ENCODE measurements at places on chromosomes 4 and X.

DNA sequence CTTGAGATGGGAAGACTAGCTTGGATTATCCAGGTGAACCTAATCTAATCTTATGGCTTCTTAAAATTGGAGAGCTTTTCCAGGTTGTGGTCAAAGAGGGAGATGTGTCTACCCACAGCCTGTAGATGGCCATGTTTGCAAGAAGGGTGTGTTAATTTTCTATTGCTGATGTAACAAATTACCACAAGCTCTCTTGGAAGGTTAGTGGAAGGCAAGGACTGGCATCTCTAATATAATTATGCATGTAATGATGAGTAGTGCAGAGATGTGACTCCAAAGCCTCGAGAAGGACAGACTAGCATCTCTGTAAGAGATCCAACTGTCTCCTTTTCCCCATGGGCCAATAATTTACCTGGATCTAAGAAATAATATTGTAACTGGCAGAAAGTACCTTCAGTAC lies 3.2 kb upstream of the ADH1B start:
- DNase-seq: no peak

DNA sequence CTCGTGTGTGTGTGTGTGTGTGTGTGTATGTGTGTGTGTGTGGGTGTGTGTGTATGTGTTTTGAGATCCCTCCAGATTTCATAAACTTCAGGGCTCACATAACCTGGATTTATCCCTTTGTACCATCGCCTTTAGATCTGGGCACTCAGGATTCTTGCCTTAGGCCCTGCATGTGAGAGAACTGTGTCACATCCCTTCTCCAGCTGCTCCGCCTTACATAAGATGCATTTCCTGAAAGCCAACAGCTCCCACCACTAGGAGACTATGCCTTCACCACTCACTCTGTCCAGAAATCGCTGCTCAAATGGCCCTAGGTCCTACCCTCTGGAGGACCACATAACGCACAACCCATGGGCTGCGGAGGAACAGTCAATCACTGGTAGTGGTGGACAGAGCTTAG lies 348.8 kb downstream of the CCSER1 start:
- DNase-seq: no peak

GRCh38 chrX:124605511-124605910 lies 259.1 kb downstream of the SH2D1A start:
- no peak for DNase-seq

DNA sequence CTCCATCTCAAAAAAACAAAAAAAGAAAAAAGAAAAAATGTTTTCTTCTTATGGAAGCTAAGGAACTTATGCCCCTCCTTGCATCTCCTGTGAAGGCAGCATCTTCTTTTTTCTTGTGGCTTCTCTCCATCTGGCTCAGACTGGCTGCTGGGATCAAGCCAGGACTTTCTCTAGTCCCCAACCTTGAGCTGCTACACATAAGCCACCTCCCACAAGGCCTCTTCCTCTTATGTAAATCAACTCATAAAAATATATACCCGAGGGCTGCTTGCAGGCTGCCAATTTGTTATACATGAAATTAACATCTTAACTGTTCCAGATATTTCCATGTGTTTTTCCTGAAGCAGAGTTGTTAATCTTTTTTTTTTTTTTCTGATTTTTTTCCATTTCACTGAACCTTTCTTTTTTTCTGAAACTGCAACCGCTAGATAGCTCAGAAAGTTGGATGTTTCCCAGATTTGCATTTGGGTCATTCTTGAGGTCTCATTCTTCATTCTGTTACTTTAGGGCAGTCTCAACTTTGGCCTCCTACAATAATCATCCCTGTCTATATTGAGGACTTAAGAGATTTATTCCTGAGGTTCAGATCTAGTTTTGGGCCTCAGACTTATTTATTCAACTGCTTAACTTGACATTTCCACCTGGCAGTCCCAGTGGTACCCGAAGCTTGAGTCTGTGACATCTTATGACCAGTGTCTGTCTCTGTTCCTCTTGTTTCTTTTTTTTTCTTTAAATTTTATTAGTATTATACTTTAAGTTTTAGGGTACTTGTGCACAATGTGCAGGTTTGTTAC lies 10.3 kb downstream of the SNX25 start:
- no peak for DNase-seq

- DNase-seq: no peak
These were observed 66.9 kb downstream of the NCAPG start for GRCh38 chr4:17877661-17878060.

- DNase-seq: no peak
These were observed 118.3 kb upstream of the GABRA2 start for GRCh38 chr4:46508216-46508615.

GRCh38 chrX:153441981-153442380 lies 3.9 kb downstream of the TREX2 start:
- no peak for DNase-seq

- DNase-seq: no peak
These were observed 8.6 kb upstream of the UBQLN2 start for GRCh38 chrX:56554870-56555269.

DNA sequence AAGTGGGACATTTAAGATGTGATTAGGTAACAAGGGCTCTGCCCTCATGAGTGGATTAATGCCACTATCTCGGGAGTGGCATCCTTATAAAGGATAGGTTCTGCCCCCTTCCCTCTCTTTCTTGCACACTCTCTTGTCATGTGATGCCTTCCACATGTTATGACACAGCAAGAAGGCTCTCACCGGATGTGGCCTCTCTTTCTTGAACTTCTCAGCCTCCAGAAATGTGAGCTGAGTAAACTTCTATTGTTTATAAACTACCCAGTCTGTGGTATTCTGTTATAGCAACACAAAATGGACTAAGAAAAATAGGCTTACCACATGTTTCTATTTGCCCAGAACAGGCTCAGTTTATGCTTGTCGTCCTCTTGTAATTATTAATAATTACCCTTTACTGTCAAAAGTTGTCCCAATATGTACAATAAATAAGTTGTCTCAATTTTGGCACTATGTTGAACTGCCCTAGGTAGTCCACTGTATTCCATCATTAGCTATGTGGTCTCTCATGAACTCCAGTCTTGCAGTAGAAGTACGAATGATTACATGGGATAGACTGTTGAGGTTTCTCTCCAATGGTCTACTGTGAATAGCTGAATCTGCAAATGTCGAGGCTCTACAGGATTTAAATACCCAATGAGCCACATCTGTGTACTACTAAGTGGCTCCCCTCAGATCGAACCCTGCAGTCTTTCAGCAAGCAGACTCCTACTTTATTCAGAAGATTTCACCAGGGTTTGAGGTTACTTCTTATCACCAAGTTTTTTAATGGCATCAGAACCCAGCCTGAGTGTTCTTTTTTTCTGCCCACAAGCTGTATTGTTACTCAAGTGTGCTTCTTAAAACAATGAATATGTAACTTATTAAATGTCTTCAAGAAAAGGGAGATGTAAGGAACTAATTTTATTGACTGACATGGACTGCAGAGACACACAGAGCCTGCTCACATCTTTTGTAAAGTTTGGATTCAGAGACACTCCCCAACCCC lies 102.0 kb upstream of the LEF1 start:
- DNase-seq: no peak

GRCh38 chr4:32475710-32476109 lies 1755.5 kb downstream of the PCDH7 start:
- DNase-seq: no peak

DNA sequence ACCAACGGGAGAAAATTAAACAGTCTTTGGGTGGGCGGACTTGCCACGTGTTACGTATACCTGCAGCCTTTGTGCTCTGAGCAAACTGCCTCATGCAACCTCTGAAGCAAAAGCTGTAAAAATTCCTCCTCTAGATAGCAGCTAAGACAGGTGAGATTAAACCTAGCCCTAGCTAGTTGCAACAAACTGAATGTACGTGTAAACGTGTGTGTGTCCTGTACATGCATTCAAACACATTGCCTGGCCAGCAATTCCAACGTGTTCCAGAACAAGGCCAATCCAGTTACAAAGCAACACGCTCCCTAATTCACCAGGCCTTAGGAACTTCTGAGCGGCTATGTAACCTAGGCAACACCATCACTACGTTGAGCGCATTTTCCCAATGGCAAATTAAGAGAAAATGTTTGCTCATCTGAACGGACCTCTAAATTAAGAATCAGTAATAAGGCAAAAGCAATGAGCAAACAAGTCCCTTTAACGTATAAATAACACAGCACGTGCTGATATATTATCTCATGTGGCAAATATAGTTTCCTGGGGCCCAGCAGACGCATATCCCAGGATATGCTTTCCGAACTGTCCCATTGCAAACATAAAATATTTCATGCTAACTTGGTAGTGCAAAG lies 792 bp downstream of the PPID start:
- DNase-seq: no peak

- no peak for DNase-seq
These were observed 41.9 kb upstream of the SOD3 start for GRCh38 chr4:24753519-24753918.

GRCh38 chrX:35800474-35800873 lies 2.3 kb downstream of the MAGEB16 start:
- DNase-seq: no peak

- DNase-seq: no peak
These were observed 45.1 kb downstream of the SUPT20HL2 start for GRCh38 chrX:24268786-24269185.

DNA sequence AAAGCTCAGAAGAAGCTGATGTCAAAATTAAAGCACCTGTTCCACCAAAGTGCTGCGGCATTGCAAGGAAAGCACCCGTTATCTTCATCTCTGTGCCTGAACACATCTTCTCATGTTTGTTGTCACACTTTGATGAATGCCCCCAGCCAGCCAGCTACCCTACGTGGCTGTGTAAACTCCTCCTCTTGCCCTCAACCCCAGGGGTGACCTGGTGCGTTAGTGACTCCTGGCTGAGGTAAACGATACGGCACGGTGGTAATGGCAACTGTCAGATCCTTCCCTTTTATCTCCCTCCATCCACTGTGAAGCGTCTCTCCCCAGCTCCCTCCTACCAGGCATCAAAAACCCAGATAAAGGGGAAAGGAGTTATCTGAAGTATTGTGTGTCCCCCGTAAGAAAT lies 90.6 kb upstream of the WWC2 start:
- DNase-seq: no peak

GRCh38 chr4:66585767-66586166 lies 915.5 kb upstream of the EPHA5 start:
- DNase-seq: no peak

DNA sequence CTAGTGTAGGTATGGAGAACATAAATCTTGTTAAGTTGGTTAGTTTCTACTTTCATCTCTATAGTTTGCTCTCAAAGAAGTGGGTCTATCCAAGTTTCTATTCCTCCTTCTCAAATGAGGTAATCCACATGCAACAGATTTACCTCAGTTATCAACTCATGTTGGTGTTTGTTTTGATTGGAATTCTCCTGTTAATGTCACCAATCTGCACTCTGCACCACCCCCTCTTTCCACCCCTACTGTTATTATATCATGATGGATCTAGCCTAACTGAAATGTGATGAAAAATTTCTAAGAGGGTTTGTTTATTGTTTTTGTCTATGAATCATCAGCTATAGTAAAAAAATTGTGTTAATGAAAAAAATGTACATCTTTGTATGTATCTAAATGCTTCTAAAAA lies 66.1 kb downstream of the AGTR2 start:
- DNase-seq: no peak

DNA sequence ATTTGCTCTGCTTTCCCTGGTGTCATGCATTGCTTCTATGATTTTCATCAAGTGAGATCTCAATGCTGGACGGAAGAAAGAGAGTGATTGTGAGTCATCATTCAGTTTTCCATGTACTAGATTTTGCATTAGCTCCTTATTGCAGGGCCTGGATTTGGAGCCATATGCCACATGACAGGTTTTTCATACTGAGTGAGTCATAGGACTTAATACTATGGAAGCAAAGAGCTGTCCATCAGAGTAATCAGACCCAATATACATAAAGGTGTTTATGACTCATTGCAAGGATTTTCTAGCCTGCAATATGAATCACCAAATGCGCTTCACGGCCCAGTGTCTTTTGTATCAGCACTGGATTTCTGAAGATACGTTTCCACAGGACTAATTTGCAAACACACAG lies 11.2 kb upstream of the TFDP3 start:
- no peak for DNase-seq

GRCh38 chrX:24619647-24620046 lies 27.5 kb downstream of the PCYT1B start:
- DNase-seq: no peak

GRCh38 chrX:40722930-40723329 lies 12.4 kb downstream of the MED14 start:
- DNase-seq: no peak

DNA sequence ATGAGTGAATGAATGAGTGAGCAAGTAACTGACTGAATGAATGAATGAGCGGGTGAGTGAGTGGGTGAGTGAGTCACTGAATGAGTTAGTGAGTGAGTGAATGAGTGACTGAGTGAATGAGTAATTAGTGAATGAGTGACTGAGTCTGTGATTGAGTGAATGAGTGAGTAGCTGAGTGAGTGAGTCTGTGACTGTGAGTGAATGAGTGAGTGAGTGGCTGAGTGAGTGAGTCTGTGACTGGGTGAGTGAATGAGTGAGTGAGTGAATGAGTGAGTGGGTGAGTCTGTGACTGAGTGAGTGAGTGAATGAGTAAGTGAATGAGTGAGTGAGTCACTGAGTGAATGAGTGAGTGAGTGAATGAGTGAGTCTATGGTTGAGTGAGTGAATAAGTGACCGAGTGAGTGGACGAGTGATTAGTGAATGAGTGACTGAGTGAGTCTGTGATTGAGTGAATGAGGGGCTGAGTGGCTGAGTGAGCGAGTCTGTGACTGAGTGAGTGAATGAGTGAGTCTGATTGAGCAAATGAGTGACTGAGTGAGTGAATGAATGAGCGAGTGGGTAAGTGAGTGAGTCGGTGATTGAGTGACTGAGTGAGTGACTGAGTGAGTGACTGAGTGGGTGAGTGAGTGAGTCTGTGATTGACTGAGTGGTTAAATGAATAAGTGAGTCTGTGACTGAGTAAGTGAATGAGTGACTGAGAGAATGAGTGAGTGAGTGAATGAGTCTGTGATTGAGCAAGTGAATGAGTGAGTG lies 223.0 kb upstream of the PSAPL1 start:
- no peak for DNase-seq

DNA sequence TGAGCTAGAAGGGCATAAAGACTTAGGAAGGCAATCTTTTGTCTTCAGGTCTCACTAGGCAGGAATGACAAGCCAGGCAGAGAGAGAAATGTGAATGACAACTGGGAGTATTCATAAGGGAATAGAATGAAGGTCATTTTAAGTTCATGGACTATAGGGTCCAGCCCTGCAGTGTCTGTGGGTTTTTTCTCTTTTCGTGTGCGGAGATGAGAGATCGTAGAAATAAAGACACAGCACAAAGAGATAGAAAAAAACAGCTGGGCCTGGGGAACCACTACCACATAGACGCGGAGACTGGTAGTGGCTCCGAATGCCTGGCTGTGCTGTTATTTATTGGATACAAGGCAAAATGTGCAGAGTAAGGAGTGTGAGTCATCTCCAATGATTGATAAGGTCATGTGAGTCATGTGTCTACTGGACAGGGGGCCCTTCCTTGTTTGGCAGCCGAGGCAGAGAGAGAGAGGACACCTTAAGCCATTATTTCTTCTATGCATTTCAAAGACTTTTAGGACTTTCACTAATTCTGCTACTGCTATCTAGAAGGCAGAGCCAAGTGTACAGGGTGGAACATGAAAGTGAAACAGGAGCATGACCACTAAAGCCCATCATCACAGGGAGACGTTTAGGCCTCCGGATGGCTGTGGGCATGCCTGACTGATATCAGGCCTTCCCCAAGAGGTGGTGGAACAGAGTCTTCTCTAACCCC lies 921.8 kb upstream of the PCDH10 start:
- DNase-seq: no peak

Data from stimulated activated CD4-positive, alpha-beta T cell treated with anti-CD3 and anti-CD28 coated beads, TNF-alpha, amount 100 ng/mL, for 24 hours (primary cell).